Substantia nigra (tissue), 51 donors: ENCODE measurements at places on chromosomes 11 and 22.

DNA sequence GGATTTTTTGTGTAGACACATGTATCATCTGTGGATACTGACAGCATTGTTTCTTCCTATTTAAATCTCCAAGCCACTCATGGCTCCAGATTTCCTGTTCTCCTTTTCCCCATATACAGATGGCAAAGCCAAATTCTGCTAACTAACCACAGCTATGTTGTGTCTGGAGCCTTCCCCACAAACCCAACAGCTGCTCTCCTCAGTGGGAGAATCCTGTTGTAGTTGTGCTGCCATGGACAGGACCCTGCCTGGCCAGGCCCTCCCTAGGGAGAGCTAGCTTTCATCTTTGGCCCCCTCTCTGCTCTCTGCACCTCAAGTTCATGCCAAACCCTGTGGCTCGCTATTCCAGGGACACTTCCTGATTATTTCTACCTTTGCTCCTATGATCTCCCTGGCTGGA lies 106.4 kb upstream of the CCDC90B start:
- DNase-seq, result no peak

DNA sequence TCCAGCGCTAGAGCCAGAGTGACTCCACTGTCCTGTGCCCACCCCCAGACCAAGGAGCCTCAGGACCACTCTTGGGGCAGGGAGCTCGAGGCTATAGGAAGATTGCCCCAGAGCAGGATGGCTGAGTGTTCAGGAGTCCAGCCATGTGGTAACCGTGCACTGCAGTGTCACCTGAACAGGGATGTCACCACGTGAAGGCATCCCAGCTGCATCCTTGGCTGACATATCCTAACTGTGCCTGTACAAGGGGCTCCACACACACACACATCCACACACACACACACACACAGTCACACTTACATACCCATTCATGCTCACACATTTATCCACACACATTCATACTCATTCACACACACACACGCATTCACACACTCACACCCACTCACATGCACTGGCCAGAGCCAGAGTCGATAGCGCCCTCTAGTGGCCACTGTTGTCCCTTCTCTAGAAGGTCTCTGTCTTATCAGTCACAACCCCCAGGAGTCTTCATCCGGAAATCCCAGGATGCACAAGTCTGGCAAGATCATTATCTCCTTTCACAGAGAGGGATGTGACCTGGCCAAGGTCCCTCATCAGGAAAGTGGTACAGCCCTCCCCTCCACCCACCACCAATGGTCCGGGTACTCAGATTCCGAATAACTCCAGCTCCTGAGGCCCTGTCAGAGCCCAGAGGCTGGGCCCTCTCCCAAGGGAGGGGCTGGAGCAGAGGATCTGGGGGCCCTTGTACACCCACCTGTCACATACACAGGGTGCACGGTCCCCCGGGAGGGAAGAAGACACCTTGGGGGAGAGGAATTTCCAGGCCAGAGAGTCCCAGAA lies 55.1 kb downstream of the IGLL5 start:
- DNase-seq, result peak; percentile 12

- DNase-seq, result no peak
These were observed 16.9 kb downstream of the CAPN5 start for GRCh38 chr11:77083566-77084245.

GRCh38 chr11:32446227-32446626 lies 10.9 kb upstream of the WT1 start:
- no peak for DNase-seq

- DNase-seq, result no peak
These were observed 52.4 kb upstream of the RBFOX2 start for GRCh38 chr22:36081023-36081431.

DNA sequence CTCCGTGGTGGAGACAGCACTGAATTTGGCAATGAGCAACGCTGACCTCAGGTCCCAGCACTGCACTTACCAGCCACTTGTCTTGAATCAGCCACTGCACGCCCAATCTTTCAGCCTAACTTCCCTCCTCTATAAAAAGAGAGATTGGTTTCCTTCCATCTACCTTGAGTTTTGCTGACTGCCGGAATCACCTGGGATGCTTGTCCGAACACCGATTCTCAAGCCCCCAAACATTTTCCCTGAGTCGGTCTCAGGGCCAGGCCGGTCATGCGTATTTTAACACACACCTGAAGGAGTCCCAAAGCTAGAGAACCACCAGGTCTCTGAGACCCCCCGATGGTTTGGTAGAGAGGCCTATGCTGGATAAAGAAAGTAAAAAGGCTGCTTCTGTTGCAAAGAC lies 131.5 kb downstream of the SPATA19 start:
- DNase-seq, result no peak

DNA sequence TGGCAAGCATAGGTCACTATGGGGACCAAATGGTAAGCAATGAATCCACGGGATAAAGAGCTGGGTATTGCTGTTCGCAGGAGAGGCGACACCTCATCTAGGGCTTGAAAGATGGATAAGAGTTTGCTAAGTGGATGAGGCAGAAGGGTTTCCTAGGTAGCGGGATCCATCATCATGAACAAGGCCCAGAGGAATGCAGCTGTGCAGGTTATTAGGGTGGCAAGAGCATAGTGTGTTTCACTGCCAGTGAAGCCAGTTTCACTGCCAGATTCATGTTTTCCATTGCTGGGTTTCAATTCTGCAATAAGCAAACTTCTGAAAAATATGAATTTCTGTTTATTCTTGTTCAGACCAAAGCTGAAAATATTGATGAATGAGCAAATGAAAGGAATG lies 27.2 kb downstream of the WEE1 start:
- no peak for DNase-seq

- DNase-seq, result no peak
These were observed 2.0 kb upstream of the SYT12 start for GRCh38 chr11:67020949-67021348.

GRCh38 chr11:32087597-32087996 lies 3.3 kb upstream of the RCN1 start:
- DNase-seq, result no peak

- peak; percentile 18 for DNase-seq
These were observed 58.7 kb downstream of the CTTN start for GRCh38 chr11:70456921-70457532.
